Anterior cingulate cortex (tissue), 58 donors: ENCODE measurements at places on chromosomes 2 and 18.

- DNase-seq: no peak
Measured at GRCh38 chr2:179181002-179181401, 83.6 kb downstream of the SESTD1 start.

DNA sequence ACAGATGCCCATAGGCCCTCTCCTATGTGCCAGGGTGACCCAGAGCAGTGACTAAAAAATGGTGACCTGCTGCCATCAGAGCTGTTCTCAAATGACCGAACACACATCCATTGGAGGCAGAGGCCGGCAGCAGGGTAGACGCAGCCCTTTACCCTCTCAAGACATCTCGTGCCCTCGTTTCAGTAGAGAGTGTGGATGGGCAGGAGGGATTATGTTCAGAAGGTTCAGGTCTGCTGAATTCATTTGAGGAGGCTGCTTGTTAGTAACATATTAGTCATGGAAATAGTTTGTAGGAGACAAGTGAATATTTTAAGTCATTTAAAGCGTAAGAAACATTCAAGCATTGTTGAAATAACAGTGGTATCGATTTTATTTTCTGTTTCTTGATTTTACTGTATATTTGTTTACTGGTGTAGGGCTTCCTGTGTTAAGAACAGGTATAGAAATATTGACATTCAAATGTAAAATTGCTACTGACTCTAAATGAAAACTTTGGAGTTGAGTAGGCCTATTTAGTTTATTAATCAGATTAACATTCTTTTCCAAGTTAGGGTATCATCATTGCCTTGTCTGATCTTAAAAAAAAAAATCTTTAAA is 82.6 kb downstream of the ZNF532 start:
- DNase-seq: no peak

DNA sequence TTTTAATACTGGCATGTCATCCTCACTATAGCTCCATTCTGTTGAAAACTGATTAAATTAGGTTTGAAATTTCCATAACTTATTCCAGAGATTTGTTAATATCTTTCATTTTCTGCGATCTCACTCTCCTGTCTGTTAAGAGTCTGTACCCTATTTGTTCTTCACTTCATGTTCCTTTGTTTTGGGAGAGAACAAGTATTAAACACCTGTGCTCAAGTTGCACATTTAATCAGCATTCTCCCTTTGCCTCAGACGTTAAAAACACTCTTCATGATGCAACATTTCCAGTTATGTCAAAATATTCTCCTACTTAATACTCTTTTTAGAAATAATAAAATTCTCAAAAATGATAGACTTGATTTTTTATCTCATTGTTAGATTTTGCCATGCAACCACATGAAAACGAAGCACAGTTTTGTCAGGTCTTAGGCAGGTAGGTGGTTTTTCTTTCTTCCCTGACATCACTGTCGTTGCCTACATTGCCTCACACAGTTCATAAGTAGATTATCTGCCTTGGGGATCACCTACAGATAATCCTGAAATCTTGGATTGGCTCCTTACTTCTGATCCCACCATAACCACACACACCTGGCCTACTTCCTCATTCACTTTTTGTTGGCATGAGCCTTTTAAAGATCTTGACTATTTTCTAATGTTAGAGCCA is 109.9 kb downstream of the GAREM1 start:
- no peak for DNase-seq

GRCh38 chr2:11705063-11705462 is 35.1 kb upstream of the NTSR2 start:
- DNase-seq: no peak

GRCh38 chr2:21453723-21454450 is 330.1 kb downstream of the TDRD15 start:
- no peak for DNase-seq

DNA sequence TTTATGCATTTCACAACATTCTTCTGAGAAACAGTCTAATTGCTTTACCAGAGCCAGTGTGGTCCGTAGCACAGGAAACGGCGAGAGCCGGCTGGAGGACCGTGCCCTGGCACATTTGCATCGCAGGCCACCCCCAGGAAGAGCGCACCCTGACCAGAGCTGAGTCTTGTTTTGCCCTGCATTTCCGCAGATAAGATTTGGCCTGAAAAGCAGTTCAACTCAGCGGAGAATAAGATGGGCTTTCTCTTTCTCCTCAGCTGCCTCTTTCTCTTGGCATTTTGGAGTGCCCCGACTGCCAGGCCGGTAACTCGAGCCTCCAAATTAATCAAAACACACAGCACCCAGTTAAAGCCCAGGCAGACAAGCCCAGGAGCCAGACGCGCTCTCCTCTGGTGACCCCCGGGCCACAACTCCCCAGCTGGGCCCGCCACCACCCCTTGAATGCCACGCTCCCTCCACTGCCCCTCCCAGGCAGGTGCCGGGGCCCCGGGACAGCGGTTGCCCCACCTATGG is 464 bp downstream of the COL4A4 start:
- no peak for DNase-seq

GRCh38 chr2:25270061-25270460 is 71.7 kb downstream of the DNMT3A start:
- DNase-seq: no peak

DNA sequence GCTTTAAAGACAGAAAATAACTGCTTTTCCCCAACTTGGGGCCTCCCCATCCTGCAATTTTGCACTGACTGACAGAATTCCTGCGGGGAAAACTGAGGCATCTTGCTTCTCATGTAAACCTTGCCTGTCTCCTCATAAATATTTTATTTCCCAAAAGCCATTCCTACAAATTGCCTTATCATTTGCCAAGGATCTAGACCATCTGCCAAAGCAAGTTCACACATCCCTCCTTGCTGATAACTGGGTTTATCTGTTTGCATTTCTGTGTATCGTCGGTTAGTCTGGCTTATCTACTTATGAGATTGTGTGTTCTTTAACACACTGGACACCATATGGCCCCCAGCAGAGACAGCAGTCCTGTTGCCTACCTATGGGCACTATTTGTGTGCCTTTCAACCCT is 3.0 kb upstream of the CNGA3 start:
- DNase-seq: no peak

DNA sequence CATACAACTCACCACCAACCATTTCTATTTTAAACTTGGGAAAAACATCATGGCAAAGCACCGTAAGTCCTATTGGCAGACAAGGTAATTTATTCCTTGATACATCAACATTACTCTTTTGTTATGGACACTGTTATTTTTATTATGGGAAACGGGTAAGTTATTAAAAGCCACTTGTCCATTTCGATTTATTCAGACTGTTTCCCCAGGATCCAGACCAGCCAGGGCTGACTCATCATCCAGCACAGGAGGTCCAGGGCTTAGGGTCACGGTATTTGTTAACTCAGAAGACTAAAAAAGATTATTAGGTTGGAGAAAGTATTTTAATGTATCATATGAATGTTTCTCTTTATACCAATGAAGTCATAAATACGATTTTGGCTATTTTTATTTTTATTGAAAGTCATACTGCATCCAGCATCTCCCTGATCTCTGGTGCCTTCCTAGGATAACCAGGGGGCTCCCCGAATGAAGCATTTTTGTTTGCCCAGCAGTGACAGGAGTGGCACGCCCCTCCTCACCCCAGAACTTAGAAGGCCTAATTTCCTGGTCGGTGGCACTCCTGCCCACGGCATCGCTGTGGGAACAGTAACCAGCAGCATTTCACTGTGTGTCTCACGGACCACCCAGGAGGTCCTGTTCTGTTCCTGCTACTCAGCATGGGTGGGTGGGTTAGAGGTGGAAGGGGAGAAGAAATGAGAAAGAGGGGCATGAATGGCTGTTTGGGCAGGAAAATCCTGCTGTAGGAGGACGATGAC is 446.1 kb downstream of the EIPR1 start:
- no peak for DNase-seq

DNA sequence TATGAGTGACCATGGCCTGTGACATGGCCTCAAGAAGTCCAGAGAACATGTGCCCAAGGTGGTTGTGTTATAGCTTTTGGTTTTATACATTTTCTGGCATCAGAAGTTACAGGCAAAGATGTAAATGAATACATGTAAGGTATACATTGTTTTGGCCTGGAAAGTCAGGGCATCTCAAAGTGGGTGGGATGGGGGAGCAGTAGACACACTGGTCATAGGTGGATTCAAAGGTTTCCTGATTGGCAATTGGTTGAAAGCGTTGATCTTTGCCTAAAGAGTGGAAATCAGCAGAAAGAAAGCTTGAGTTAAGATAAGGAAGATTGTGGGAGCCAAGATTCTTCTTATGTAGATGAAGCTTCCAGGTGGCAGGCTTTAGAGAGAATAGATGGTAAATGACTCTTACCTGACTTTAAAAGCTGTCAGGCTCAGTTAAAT is 62.1 kb upstream of the DYNAP start:
- no peak for DNase-seq

GRCh38 chr2:34785206-34785785 is 1186.2 kb upstream of the FAM98A start:
- DNase-seq: no peak

GRCh38 chr2:99569386-99569785 is 79.6 kb upstream of the REV1 start:
- DNase-seq: no peak

GRCh38 chr2:121949271-121949670 is 193.8 kb downstream of the TSN start:
- no peak for DNase-seq

DNA sequence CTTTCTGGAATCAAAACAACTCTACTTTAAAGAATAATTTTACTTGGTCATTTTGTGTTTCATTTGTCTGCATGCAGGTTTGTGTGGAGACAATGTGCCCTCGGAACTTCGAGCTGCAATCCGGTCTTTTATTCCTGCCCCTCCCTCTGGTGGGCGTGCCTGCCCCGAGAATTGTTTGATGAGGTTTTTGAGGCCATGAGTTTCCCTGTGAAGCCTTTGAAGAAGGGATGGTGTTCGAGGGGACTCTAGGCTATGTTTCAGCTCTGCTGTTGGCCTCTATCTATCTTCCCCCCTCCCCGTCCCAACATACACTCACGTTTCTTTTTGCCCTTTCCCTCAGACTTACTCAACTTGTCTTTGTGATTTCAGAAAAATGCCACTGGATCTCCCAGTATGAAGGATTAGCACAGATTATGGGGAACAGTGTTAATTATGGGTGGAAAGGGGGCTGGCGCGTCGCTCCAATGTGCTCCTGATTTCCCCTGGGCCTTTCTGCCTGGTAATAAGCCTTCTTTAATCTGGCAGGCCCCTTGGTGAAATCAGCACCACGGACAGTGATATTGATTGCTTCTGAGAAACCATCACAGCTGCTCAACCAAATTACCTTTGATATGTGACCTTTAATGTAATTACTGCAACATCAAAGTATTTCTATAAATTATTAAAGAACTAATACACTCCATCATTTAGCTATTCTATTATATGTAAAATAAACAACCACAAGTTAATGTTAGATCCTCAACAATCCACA is 82.2 kb downstream of the CELF4 start:
- no peak for DNase-seq

DNA sequence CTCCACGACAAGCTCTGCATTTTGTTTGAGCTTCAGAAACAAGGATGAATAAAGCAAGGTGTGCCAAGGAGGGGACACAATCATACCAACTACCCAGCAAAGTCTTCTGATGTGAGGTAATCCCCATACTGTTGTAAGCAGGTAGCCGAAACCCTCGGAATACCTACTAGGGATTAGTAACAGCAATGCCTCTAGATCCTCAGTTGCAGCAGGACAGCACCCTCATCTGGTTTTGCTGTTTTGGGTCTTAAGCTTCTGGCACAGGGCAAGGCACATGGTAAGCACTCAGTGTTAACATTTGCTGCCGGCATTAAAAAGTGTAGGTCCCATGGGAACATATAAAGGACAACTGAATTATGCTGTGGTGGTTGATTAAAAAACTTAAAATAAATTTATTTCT is 16.0 kb upstream of the LINC00305 start:
- DNase-seq: no peak

DNA sequence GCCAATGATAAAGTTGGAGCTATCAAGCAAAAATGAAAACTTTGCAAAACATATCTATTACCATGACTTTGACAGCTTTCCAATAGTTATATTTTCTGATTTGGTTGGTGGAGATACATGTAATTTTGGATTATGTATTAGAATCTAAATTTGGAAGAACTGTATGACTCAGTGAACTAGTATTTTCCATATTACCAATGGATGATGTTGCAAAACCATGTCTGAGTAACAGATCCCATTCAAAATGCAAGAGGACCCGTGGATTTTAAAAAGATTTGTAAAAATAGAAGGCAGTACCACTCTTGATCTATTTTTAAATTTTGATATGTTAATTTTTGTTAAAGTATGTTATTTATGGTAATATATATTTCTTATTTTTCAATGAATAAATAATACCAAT is 83.0 kb downstream of the TAF4B start:
- no peak for DNase-seq

DNA sequence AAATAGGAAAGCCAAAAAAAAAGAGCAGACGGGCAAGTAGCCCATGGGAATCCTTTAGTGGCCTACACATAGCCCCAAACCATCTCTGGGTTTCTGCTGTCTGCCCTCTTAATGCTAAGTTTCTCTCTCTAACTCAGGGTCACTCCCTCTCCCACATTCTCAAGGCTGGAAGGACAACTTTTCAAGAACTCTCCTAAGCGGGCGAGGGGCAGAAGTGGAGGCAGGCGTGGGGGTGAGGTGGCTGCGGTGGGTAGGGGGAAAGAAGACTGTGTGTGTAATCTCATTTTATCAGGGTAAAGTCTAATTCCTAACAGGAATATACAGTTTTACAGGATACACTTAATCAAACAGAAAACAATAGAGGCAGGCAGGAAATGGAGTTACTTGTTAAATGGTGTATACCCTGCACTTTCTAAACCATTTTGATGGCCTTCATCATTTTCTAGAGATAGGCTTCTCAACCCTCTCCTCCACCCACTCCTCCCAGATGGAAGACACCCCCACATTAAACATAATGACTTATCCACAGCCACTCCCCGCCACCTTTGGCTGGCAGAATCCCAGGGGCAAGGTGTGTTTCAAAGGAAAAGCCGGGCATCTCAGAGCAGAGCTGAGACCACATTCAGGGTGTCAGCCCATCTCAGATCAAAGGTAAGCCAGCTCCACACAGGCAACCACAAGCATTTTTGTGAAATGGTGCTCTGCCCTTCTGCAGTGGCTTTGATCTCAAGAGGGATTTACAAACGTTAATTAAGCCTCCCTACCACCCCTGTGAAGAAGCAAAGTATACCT is 6.8 kb downstream of the SMAD7 start:
- DNase-seq: no peak
